ENCODE measurements at places on chromosomes 4 and X.

DNA sequence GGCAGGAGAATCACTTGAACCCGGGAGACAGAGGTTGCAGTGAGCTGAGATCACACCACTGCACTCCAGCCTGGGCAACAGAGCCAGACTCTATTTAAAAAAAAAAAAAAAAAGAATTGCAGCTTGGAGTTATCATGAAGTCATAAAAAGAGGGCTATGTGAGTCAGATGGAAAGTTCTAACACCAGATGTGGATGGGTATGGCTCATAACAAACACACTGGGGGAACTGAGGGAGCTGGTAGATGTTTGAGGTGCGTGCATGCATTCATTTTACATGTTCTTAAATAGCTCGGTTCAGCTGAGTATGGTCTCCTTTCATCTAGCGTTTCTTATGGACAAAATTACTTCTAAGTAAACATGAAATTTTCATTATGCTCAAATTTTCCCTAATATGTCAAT, 11.7 kb downstream of the TRMT2B start:
- no peak for DNase-seq

GRCh38 chr4:158299459-158300007, 89.2 kb downstream of the TMEM144 start:
- DNase-seq, result no peak

- no peak for DNase-seq
Observed at GRCh38 chr4:134174271-134174670, 27.3 kb downstream of the PABPC4L start.

- peak; percentile 47 for DNase-seq
Observed at GRCh38 chrX:132622130-132622529, 133.3 kb upstream of the MBNL3 start.

GRCh38 chrX:42087960-42088359, 164.6 kb upstream of the CASK start:
- no peak for DNase-seq

GRCh38 chr4:141133146-141133998, at the start of gene RNF150:
RNF150 (minus strand) TSS chr4:141133469.
- peak; percentile 84 for DNase-seq

GRCh38 chr4:3759236-3759635, 6.9 kb upstream of the ADRA2C start:
- no peak for DNase-seq

DNA sequence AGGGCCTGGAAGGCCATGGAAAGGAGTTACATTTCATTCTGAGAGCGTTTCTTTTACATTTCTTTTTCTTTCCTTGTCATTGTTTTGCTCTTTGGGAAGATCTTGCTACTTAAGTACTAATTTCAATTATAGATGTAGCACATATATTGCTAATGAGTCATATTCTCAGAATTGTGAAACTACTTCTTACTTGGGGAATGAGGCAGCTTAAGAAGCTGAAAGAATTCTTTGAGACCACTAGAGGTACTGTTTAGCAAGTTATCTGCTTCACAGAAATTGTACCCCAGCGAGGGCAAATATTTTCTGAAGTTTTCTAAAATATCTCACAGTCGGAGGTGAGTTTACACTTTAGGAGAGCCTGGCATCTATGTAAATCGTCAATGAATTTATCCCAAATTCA, 100.6 kb downstream of the AFF2 start:
- no peak for DNase-seq

- DNase-seq, result peak; percentile 27
Observed at GRCh38 chr4:48175328-48175727, 41.3 kb upstream of the TXK start.

DNA sequence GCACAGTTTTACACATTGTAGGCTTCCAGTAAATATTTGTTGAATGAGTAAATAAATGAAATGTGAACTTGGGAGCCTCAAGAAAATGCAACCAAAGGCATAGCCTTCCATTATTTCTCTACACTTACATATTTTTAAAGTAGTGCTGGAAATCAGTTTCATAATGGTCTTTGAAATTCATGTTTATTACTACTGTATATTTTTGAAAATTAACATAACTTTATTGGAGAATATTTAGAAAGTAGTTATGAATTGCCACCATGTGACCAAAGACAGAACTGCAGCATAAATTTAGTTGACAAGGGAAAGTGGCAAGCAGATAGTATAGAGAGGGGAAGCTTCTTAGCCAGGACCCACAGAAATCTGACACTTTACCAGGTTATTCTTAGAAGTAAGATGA, 6.4 kb downstream of the TCEAL8 start:
- no peak for DNase-seq

DNA sequence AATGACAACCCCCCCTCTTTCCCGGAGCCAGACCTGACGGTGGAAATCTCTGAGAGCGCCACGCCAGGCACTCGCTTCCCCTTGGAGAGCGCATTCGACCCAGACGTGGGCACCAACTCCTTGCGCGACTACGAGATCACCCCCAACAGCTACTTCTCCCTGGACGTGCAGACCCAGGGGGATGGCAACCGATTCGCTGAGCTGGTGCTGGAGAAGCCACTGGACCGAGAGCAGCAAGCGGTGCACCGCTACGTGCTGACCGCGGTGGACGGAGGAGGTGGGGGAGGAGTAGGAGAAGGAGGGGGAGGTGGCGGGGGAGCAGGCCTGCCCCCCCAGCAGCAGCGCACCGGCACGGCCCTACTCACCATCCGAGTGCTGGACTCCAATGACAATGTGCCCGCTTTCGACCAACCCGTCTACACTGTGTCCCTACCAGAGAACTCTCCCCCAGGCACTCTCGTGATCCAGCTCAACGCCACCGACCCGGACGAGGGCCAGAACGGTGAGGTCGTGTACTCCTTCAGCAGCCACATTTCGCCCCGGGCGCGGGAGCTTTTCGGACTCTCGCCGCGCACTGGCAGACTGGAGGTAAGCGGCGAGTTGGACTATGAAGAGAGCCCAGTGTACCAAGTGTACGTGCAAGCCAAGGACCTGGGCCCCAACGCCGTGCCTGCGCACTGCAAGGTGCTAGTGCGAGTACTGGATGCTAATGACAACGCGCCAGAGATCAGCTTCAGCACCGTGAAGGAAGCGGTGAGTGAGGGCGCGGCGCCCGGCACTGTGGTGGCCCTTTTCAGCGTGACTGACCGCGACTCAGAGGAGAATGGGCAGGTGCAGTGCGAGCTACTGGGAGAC, 1.6 kb downstream of the PCDH10 start:
- peak; percentile 65 for DNase-seq

GRCh38 chr4:143089291-143089690, 95.4 kb upstream of the USP38 start:
- DNase-seq, result peak; percentile 35

DNA sequence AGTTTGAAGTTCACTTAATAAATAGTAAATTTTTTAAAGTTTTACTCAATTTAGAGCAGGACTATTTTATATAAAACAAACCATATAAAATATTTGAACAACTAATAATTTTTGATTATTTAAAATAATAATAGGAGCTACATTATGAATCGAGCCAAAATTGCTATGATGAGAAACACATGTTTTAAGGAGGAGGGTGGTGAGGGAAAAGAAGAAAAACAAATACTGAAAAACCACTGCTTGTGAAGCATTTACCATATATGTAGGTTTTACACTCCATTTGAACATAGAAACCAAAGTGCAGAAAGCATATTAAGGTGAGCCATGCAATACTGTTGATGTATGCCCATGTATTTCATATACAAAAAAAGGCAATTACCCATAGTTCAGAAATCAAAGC, 448.9 kb downstream of the FSTL5 start:
- DNase-seq, result no peak

DNA sequence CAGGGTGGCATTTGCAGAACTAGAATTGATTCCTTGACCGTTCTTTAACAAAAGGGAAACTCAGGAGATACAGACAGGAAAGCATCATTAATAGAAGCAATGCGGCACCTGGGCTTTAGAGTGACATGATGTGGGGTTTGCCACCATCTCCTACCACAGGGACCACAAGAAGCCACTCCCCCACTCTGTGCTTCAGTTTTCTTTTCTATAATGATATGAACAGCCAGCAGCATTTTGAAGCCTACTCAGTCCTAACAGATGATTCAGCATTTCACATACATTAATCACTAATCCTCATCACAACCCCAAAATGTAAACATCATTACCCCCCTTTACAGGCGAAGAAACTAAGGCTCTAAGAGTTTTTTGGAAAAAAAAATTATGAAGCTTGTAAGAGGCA, 22.9 kb downstream of the CCDC149 start:
- no peak for DNase-seq

DNA sequence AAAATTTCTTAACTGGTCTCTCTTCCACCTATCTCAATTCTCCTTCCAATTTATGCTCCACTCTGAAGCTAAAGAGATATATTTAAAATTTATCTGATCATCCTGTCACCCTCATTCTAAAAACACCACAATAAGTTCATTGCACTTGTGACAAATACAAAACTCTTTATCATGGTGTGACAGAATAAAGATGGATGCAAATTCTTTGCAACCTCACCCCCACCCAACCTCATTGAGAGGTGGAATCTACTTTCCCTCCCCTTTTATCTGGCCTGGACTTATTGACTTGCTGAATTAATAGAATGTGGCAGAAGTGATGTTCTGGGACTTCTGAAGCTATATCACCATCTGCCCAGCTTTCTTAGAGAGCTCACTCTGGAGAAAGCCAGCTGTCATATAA, 46.5 kb downstream of the IDS start:
- no peak for DNase-seq

Data from ELF-1 (cell line).